ENCODE measurements at places on chromosomes 16 and 17.

DNA sequence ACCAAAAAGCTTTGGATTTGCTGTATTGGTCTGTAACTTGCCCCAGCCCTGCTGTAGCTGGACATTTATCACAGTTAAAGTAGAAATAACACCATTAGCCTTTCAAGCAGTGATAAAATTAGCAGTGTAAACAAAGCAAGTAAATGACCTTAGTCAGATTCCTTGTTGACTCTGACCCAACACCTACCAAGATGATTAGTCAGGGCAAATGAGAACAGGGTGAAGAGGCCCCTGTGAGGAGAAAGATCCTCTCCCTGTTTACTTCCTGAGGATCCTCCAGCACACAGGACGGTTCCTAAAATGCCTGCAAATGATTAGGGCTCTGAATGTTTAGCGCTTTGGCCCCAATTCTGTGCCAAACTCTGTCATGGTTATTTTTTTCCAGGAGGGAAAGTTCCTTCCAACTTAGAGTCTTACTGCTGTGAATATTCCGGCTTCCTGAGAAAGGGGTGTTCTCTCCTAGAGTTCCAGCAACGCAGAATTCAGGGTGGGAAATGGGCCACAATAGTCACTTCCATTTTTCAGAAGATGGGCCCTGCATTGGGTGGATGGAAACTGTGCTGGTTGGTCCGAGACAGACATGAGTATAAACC, 259.0 kb upstream of the MYOCD start:
- DNase-seq = no peak

GRCh38 chr16:67311607-67312488, 14.7 kb downstream of the KCTD19 start:
- DNase-seq = peak; percentile 85

DNA sequence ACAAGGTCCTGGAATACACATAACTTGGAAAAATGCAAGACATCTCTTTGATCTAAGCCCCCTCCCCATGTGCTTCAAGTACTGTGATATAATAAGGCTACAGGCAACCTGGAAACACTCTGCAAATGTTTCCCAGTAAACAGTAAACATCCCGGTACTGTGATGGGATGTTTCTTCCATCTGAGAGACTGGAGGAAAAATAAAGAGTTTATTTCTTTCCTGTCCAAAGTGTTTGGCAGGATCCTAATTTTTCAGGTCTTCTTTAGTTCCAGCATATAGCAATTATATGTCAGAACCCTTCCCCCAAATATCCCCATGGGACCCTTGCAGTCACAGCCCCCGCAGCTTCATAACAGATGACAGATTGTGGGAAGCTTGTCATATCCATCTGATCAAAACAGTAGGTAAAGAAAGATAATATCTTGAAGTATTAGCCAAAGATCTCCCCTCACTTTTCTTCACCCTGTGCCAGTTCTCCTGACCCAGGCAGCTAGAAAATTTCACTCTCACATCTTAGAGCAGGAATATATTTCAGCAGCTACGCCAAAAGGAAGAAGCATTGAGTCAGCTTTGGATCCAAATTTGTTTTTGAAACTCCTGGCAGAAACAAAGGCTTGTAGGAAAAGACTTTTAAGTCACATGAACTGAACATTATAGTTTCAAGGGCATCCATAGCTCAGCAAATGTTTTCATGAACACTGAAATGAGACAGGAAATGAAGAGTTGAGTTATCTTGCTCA, 141.3 kb downstream of the HS3ST3A1 start:
- DNase-seq = no peak

- DNase-seq = no peak
These were observed 4.1 kb upstream of the SNTB2 start for GRCh38 chr16:69182730-69183416.

- DNase-seq = no peak
These were observed 147.2 kb downstream of the UTP18 start for GRCh38 chr17:51407576-51407975.

GRCh38 chr16:58654560-58655214, 25.1 kb upstream of the CNOT1 start:
- DNase-seq = no peak

DNA sequence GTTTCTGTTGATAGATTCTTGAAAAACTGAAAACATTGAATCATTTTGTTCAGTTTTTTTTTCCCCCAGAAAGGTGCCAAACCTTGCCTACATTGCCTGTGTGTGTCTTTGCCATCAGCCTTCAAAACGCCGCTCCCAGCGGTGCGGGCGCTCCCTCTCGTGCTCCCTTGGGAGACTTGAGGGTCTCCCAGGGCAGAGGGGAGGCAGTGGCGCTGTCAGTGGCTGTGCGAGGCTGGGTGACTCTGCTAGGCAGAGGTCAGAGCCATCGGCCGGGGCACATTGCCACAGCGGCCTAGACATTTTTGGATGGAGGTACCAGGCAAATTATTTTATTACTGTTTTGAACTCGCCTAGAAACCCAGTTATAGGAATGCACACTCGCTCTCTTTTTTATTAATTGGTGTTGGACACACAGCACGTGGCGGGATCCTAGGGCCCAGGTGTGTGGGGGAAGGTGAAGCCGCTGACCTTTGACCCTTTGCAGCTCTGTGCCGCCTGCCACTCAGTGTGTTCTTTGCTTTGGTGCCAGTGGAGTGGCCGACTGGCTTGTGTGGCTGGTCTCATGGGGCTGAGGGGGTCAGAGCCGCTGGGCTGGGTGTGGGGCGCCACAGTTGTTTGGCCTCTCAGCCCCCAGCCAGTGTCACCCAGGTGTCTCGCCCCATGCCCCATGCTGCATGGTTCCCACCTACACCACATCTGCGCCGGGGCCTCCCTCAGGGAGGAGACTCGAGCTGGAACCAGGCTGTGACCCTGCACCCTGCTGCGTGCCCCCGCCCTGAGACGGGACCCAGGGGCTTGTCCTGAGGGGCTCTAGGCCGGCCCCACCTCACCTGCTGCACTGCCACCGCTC, 115.7 kb downstream of the BANP start:
- no peak for DNase-seq

- DNase-seq = no peak
These were observed 193.5 kb downstream of the WWOX start for GRCh38 chr16:78292844-78293380.

- no peak for DNase-seq
These were observed 137.9 kb downstream of the GAS7 start for GRCh38 chr17:10060526-10060925.

- DNase-seq = no peak
These were observed 134.9 kb upstream of the CDH5 start for GRCh38 chr16:66231452-66232160.

DNA sequence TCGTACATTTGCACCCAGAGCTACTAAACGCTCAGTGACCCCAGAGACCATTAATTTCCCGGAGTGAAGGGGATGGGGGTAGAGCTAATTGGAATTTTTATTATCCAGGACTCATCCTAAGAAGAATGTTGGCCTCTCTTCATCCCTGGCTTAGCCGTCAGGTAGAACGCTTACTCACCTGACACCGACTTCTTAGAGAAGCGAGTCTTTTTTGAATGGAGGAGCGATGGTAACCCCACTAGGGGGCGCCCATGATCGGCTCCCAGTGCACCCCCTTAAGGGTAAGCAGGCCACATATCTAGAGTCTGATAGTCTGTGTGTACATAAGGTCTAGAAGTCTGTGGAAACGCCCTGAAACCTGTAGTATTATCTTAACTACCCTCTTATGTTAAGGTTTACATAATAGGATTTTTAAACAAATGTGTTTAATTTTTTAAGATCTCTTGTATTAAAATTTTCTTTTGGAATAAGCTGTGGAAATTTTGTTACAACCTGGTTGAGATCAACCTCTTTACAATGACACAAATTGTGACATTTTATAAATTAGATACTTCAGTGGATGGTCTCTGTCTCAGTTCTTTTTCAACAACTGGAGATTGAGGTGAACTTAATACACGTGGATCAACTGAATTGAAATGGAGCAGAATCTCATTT, 229.8 kb downstream of the CPPED1 start:
- DNase-seq = peak; percentile 84

- no peak for DNase-seq
These were observed 17.7 kb downstream of the GLP2R start for GRCh38 chr17:9843152-9844010.

GRCh38 chr16:59597269-59597668, 863.2 kb upstream of the GOT2 start:
- no peak for DNase-seq

GRCh38 chr17:47207143-47208067, 1.7 kb upstream of the MYL4 start:
- no peak for DNase-seq

DNA sequence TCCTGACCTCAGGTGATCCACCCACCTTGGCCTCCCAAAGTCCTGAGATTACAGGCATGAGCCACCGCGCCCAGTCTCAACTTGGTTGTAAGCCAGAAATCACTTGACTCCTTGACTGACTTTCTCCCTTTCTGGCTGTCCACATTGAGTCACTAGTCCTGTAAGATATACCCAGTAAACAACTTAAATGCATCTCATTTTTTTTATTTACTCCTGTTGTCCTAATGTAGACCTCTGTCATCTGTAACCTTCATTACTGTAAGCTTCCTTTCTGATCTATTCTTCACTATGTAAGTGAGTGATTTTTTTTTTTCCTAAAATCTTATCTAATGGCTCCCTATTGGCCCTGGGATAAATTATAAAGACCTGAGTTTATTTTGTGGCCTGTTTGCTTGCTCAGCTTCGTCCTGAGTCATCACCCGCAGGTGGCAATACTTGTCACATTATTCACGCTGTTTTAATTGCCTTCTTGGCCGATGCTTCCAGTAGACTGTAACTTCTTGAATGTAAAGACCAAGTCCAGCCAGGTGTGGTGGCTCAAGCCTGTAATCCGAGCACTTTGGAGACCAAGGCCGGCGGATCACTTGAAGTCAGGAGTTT, 41.0 kb downstream of the PAFAH1B1 start:
- DNase-seq = no peak

- no peak for DNase-seq
These were observed 27.9 kb upstream of the EFCAB13 start for GRCh38 chr17:47295874-47296255.

- no peak for DNase-seq
These were observed 56.1 kb upstream of the LYRM9 start for GRCh38 chr17:27949304-27949703.

DNA sequence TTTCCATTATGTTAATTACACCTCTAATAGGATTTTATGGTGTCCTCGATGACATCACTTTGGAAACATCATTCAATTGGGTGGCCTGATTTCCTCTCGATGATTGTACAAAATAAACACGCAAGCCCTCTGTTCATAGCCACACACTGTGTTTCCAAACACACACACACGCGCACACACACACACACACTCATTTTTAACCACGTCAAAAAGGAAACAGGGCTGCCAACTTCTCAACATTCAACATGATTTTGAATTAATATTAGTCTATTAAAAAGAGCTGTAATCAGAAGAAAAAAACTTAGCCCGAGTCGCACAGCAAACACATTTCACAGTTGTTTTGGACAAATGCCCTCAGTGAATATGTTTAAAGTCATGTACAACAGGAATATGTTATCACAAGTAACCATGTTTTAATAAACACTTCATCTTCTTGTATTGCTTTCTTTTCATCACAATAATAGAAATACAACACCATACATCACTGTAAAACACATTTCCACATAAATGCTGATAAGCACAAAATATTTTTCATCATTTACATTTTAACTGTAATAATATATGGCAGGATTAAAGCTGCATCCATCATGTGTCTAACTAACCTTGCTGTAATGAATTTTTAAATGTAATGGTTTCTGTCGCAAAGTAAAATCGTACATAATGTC, 219.1 kb upstream of the IRX3 start:
- DNase-seq = no peak
